ENCODE measurements at places on chromosomes 6 and 20.

GRCh38 chr6:12436683-12437082, 146.5 kb downstream of the EDN1 start:
- no peak for DNase-seq

DNA sequence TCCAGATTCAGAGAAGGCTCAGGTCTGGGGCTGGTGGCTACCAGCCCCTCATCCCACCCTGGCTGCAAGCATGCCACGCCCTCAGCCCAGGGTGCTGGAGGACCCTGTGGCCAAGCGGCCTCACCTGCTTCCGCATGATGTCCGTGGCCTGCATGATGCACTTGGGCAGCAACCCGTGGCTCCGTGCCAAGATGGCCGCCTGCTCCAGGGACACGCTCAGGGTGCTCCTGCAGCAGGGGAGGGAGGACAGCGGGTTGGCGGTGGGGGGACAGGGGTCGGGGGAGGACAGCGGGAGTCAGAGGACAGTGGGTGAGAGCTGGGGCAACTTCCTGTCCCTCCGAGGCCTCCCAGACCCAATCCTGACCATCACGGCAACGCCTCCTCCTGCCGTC, 200.1 kb downstream of the PREX1 start:
- DNase-seq = no peak

GRCh38 chr6:122780114-122780513, 598 bp downstream of the FABP7 start:
- no peak for DNase-seq

DNA sequence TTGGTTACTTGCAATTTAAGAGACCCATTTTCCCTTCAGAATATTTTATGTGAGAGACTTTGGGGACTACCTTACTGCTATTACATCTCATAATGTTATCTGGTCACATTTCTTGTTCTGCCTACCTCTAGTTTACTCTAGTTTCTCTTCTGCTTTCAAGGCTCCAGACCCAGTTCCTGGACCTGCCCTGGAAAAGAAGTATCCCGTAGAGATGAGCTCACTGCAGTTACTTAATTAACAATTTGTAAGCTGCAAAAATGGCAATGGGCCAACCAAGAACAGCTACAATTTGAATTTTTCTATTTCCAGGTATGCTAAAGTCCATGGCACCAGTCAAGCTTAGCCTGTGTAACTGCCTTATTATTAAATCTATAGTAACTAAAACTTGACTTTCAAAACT, 25.0 kb downstream of the TAB2 start:
- no peak for DNase-seq

All from OCI-LY7 (cell line).